ENCODE measurements at places on chromosomes 16 and 17. TPM values are rescaled to one million over a fixed set of nuclear protein-coding genes. Genes with fewer than 3 reads are reported as not detected.

DNA sequence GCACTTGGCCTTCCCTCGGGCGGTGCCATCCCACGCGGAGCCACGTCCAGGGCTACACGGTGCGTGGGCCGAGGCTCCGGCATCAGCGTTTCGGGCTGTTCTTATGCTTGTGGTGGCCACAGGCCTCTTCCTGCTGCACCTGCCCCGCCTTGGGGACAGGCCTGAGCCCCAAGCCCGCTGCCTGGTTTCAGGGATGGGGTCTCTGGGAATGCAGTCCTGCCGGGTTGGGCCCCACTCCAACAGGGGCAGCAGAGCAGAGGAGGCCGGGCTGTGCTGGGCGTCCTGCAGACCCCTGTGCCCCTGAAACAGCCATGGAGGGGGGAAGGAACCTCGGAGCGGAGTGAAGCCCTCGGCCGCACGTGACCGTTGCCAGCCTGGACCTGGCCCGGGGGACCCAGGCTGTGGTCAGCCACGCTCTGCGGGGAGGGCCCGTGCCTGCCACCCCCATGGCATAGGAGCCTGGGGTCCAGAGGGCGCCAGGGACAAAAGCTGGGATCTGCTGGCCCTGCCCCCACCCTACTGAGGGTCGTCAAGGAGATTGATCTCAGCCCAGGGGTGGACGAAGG is 453 bp upstream of the WFIKKN1 start:
- no peak for DNase-seq

Gene ADAMTS18
- total RNA-seq: 0.03 TPM

DNA sequence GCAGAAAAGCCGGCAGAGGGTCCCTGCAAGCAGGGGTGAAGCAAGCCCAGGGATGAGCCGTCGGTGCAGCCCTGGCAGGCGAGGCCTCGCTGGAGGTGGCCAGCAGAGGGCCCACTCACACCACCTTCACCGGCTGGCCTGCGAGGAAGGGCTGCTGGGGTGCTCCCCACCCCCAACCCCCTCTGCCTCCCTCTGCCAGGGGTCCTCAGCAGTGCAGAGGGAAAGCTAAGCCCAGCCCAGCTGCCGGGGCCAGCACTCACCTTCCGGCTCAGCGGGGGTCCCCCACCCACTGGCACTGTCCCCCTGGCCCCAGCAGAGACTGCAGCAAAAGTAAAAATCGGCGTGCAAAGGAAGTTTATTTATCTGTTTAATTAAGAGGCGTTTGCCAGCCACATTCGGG is 113.4 kb downstream of the ENGASE start:
- DNase-seq: no peak

GRCh38 chr16:1105888-1106620 is 10.0 kb upstream of the C1QTNF8 start:
- peak; percentile 60 for DNase-seq

Gene KRTAP16-1
- not detected for total RNA-seq

Gene CCDC200
- total RNA-seq: not detected

Gene DNASE1L2
- total RNA-seq: 3.7 TPM

DNA sequence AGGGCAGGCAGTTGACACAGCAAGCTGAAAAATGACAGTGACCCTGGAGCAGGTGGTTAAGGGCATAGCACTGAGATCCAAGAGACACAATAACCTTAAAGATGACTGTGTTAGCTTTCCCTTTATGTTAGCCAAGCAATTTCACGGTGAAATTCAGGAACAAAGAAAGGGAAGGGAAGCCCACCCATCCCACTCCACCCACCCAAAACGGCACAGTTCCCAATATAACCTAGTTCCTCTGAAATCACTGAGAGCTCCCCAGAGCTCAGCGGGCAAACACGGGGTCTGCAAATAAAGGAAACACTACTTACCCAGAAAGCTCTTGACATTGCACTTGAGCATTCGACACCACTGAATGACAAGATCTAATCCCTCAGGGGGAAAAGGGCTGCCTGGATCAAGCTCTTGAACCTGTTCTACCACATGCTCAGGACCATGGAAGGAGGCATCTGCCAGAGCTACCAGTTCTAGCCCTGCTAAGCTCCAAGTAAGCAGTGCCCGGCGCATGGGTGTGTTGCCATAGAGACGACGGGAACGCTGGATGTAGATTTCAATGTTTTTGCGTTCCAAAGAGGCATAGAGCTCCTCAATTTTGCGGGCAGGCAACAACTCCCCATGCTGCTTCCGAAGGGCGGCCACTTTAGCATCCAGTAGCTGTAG is 10.6 kb downstream of the BLTP2 start:
- DNase-seq: no peak

DNA sequence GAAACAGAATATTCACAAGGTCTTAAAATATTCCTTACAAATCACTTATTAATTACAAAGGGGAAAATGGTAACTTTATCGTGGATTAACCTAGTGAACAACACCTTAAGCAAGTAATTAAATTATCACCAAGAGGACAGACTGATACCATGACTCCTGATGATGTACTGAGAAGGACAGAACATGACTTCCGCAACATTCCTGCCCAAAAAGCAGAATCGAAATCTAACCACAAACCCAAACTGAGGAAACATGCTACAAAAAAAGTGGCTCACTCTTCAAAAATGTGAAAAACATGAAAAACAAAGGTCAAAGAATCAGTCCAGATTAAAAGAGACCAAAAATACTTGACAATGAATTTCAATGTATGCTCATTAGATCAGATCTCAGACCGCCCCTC is 151.5 kb downstream of the AATF start:
- no peak for DNase-seq

Gene PRSS36
- 2.0 TPM for total RNA-seq

GRCh38 chr16:69566981-69567680 is 1.4 kb downstream of the NFAT5 start:
- DNase-seq: no peak

Gene PPY
- not detected for total RNA-seq

- no peak for DNase-seq
These were observed 34.1 kb downstream of the IL21R start for GRCh38 chr16:27436065-27436464.

Gene PPP1R27
- total RNA-seq: not detected

Gene PRSS33
- total RNA-seq: not detected

Gene SNTB2
- 57.6 TPM for total RNA-seq
